ENCODE measurements at places on chromosomes 7 and 10. TPM values are rescaled to one million over a fixed set of nuclear protein-coding genes. Genes with fewer than 3 reads are reported as not detected.

Gene HSPA12A
- polyA plus RNA-seq = 0.06 TPM

Gene HPSE2
- polyA plus RNA-seq = not detected

Gene CAMK1D
- polyA plus RNA-seq = 18.6 TPM

Gene OR2A7
- polyA plus RNA-seq = 0.52 TPM

Gene PRR15
- not detected for polyA plus RNA-seq

Gene CHAT
- polyA plus RNA-seq = not detected

Gene GIMAP5
- 570 TPM for polyA plus RNA-seq

Gene ANXA8
- not detected for polyA plus RNA-seq

Gene RBP3
- polyA plus RNA-seq = not detected

Gene GATA3
- polyA plus RNA-seq = 24.0 TPM

Gene LANCL2
- 9.0 TPM for polyA plus RNA-seq

Gene BHLHA15
- not detected for polyA plus RNA-seq

Gene WAPL
- 46.1 TPM for polyA plus RNA-seq

Gene NPTX2
- not detected for polyA plus RNA-seq

Gene TRPV5
- not detected for polyA plus RNA-seq

Gene TMEM270
- not detected for polyA plus RNA-seq

Gene AGR2
- not detected for polyA plus RNA-seq

Gene SPDYE9
- polyA plus RNA-seq = 0.08 TPM

Gene CTBP2
- 0.13 TPM for polyA plus RNA-seq

Gene EIF3B
- 78.0 TPM for polyA plus RNA-seq

Gene RAB19
- polyA plus RNA-seq = 3.3 TPM

Gene FGFBP3
- 2.5 TPM for polyA plus RNA-seq

Gene TACC2
- not detected for polyA plus RNA-seq

Gene UBE2D1
- 19.2 TPM for polyA plus RNA-seq

Gene DDX56
- 43.6 TPM for polyA plus RNA-seq

Gene PTPN20
- polyA plus RNA-seq = 1.9 TPM

Gene HOXA9
- not detected for polyA plus RNA-seq

Gene VAX1
- not detected for polyA plus RNA-seq

Gene AGBL3
- polyA plus RNA-seq = 0.54 TPM

Gene ANTXRL
- not detected for polyA plus RNA-seq

Gene ABCC2
- polyA plus RNA-seq = 1.0 TPM

Gene MUC12
- polyA plus RNA-seq = not detected

Gene GARIN1A
- polyA plus RNA-seq = not detected

Gene C10orf143
- 36.5 TPM for polyA plus RNA-seq

Gene FAM200A
- 7.6 TPM for polyA plus RNA-seq

Gene SUGCT
- polyA plus RNA-seq = 1.2 TPM

Gene CCL24
- not detected for polyA plus RNA-seq

Gene RPS24
- polyA plus RNA-seq = 1,173 TPM

Gene ANKRD61
- 0.50 TPM for polyA plus RNA-seq

Gene C10orf62
- not detected for polyA plus RNA-seq

Gene IL6
- polyA plus RNA-seq = not detected

Gene C1GALT1
- polyA plus RNA-seq = 54.5 TPM

Gene CCDC172
- not detected for polyA plus RNA-seq

Gene CACNB2
- polyA plus RNA-seq = 0.48 TPM

Gene KEL
- polyA plus RNA-seq = 0.21 TPM

Gene ZCCHC24
- polyA plus RNA-seq = 0.54 TPM

Gene PCDH15
- not detected for polyA plus RNA-seq

Gene GRID2IP
- polyA plus RNA-seq = not detected

Gene SEMA3A
- polyA plus RNA-seq = 0.67 TPM

Measured in naive thymus-derived CD4-positive, alpha-beta T cell (primary cell).